AG04450 (cell line): ENCODE measurements at places on chromosomes 2 and 18.

DNA sequence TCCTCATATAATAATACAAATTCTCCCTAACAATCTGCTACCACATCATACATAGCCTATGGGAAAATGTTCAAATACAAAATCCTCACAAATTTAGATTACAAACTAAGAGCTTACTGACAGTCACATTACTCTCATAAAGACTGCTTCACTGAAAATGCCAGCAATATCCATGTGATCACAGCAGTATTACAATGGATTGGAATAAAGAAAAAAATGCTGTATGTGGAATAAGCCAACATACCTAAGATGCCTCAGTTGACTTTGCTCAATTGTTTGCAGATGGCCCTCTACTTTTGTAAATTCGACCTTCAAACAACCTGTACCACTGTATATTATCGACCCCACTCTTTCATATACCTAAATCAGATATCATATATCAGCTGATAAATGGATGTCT, 88.7 kb downstream of the DYM start:
- DNase-seq: no peak

- DNase-seq: no peak
Measured at GRCh38 chr2:134320930-134321329, 67.1 kb downstream of the MGAT5 start.

DNA sequence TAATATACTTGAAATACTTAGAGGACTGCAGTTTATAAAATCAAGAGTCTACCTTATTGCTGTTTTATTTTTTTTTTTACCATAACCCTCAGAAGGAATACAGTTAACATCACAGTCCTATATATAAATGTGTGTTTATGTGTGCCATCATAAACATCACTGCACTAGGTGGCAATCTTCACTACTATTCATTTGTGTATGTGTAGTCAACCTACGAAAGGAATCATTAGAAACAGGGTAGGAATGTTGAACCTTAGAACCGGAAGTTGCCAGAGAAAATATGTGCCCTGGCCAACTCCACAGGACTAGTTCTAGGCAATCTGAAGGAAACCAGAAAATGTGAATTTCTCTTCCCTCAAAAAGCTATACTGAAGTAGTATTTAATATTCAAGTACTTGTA, 3.4 kb downstream of the GEN1 start:
- no peak for DNase-seq

DNA sequence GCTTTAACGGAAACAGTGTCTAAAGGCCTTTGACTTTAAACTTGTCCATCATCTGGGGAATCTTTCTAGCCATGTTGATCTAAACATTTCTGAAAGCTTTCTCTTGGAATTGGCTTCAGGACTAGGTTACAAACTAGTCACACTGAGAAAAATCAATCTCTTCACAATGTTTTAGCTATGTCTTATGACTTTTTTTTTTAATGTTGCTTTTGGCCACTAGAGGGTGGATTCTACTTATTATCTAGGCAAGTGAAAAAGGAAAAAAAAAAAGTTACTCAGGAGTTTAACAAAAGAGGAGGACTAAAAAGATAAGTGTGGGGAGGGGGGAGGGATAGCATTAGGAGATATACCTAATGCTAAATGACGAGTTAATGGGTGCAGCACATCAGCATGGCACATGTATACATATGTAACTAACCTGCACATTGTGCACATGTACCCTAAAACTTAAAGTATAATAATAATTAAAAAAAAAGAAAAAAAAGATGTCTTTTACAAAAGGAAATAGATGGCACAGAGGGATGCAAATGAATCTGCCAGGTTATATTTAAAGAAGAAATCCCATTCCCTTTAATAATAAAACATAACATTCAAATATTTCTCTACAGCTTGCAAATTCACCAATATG, 160.4 kb upstream of the PID1 start:
- DNase-seq: no peak

DNA sequence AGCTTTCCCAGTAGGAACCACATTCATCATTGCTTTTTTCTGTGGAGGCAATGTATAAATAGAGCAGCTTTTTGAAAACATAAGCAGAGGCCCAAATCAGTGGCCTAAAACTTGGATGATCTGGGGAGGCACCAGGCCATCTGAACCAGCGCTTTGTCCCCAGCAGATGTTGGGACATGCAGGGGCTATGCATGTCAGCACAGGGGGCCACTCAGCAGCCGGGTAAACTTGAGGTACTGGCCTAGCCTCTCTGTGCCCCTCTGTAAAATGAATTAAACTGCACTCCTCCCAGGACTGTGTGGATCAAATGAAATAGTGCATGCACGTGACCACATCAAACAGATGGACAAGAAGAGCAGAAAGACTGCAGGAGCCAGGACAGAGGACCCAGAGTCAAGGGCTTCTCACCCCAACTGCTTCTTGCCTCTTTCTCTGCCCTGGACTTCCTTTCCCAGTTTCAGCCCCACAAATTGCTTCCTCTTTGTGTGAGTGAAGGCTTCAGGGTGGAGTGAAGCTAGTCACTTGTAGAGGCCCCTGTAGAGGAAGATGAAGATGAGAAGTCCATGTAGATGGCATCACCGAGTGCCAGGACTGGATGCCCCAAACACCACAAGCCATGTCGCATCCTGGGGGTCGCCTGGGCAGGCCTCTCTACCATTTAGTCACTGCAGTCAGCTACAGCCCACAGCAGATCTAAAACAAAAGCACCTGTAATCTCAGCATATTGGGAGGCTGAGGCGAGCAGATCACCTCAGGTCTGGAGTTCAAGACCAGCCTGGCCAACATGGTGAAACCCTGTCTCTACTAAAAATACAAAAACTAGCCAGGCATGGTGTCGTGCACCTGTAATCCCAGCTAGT, 53.2 kb downstream of the IMPA2 start:
- DNase-seq: no peak

- DNase-seq: no peak
Measured at GRCh38 chr2:118861731-118862130, 14.3 kb upstream of the EN1 start.

GRCh38 chr2:182416191-182416590, 10.6 kb downstream of the PDE1A start:
- no peak for DNase-seq

DNA sequence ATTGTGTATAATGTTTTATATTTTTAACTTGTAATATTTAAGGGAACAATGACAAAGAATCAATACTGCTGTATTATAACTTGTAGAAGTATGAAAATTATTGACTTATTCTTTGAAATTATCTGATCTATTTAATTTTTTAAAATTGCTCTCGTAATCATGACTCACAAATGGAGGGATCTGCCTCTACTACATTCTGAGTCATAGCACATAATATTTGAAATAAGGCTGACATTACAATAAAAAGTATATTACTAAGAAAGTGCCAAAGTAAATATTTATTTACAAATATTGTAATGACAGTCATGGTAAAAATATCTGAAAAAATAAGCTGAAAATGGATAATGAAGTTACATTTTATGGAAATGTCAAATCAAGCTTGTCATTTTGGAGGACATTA, 1144.6 kb upstream of the CDH2 start:
- no peak for DNase-seq

GRCh38 chr18:36020174-36020711, 47.1 kb downstream of the RPRD1A start:
- DNase-seq: no peak

GRCh38 chr2:205858881-205859441, 176.7 kb downstream of the NRP2 start:
- DNase-seq: no peak

GRCh38 chr2:105317937-105318336, 11.6 kb downstream of the TGFBRAP1 start:
- DNase-seq: no peak

DNA sequence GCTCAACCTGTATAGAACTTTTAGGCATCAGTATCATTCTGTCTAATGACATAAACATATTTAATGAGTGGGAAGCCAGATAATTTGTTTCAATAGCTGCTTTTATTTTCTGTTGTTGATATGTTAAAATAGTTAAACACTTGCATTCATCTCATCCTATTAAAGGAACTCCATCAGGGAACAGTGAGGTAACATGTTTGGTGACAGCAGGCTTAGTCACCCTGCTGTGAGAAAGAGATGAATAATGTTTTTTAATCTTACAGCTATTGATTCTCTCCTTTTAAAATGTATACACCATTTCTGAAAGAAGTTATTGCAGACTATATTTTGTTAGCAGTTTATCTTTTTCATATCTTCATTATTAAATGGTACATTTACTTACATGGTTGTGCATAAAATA, 123.3 kb upstream of the CWC22 start:
- no peak for DNase-seq

GRCh38 chr2:239908744-239909143, 116.4 kb downstream of the NDUFA10 start:
- DNase-seq: no peak

- no peak for DNase-seq
Measured at GRCh38 chr2:228268301-228268700, 86.8 kb upstream of the SPHKAP start.

DNA sequence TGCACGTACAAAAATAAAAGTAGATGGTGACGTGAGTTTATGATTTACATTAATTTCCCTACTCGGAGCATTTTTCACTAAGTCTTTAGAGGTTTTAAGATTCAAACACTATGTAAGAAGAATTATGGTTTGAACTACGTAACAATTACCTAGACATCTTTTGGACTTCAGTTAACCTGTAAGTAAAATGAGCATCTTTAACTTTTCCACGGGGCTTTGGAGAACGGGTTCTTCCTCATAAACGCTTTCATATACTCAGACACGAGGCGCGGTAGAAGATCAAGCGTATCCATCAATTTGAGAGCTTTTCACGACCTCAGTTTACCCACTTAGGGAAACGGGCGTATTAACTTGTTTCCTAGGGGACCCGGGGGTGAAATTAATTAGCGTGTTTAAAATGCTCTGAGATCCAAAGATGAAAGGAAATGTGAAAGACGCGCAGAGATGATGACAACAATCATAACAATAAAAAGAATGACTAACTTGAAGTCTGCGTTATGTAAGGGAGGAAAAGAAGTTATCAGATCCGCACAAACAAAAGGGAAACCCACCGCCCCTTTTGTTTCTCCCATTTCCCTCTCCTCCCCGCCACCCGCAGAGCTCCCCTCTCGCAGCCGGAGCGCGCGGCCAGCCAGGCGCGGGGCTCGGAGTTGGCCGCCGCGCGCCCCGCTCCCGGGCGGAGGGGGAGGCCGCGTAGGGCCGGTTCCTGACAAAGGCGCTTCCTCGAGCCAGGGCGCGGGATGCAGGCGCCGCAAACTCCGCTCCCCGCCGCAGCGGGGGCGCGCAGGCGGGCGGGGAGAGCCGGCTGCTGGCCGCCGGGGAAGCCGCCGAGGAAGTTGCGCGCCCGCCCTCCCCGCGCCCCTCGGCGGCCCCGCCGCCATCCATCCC, 807 bp downstream of the PELI1 start:
- DNase-seq: no peak

- DNase-seq: no peak
Measured at GRCh38 chr2:20186078-20186854, 38.7 kb downstream of the SDC1 start.

DNA sequence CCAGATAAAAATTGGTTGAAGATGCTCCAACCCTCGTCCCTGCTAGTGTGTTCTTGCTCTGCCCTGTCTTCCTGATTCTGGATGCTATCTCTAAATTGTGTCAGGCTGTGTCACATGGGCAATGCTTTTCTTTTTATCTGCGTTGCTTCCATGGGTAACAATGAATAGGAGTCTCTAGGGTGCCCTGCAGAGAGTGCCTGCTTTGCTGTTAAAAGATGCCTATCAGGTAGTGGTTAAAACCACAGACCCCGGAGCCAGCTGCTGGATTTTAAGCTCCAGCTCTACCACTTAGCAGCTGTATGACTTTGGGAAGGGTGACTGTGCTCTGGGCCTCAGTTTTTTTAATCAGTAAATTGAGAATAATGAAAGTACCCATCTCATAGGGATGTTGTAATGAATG, 340.3 kb downstream of the PLCL1 start:
- DNase-seq: no peak

- no peak for DNase-seq
Measured at GRCh38 chr18:75875559-75875958, 448.1 kb upstream of the SMIM21 start.

DNA sequence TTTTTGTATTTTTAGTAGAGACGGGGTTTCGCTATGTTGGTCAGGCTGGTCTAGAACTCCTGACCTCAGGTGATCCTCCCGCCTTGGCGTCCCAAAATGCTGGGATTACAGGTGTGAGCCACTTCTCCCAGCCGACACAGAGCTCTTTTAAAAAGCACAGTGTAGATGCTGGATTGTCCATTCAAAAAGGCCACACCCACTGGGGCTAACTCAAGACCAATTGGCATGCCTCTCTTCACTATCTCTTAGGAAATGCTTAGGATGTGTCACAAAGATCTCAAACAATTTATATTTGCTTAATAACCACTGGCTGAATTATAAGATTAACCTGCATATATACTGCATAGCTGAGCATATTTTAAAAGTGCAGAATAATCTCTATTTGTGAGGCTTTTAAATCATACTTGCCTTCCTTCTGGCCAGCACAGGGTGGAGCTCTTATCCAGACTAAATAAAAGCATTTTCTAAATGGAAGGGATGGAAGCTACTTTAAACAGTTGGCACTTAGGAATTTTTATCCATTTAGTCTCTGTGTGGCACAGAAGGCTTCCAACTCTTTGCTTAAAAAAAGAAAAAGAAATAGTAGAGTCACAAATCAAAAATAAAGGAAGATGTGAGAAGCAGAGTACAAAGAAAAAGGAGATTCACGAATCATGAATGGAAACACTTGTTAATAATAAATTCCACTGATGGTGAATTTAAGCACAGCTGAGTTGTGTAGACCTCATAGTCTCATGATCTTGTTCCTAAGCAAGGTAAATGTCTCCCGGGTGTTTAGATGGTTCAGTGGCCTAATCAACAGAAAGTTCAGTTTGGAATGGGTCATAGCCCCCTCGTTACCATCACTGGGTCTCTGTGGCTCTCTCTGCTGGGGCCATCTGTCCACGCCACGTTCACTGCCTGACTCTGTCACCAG, 22.4 kb downstream of the CRYGD start:
- DNase-seq: no peak

DNA sequence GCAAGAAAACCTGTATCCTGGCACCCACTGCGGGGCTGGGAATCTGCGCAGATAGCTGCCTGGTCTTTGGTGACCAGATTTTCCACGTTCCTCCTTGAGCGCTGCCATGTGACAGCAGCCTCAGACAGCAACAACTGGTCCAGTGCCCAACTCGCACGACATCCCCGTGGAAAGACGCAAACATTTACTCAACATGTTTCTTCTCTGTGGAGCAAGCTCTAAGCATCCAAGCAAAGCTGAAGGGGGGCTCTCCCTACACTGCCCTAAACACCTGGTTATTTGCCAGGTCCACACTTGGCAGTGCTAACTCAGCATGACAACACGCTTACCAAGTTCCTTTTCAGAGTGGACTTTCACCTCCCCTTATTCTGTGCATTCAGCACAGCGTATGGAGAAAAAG, 11.3 kb downstream of the ZNF516 start:
- no peak for DNase-seq

GRCh38 chr2:188677142-188677541, 297.0 kb upstream of the COL3A1 start:
- no peak for DNase-seq
